ENCODE measurements at places on chromosomes 7 and 10.

DNA sequence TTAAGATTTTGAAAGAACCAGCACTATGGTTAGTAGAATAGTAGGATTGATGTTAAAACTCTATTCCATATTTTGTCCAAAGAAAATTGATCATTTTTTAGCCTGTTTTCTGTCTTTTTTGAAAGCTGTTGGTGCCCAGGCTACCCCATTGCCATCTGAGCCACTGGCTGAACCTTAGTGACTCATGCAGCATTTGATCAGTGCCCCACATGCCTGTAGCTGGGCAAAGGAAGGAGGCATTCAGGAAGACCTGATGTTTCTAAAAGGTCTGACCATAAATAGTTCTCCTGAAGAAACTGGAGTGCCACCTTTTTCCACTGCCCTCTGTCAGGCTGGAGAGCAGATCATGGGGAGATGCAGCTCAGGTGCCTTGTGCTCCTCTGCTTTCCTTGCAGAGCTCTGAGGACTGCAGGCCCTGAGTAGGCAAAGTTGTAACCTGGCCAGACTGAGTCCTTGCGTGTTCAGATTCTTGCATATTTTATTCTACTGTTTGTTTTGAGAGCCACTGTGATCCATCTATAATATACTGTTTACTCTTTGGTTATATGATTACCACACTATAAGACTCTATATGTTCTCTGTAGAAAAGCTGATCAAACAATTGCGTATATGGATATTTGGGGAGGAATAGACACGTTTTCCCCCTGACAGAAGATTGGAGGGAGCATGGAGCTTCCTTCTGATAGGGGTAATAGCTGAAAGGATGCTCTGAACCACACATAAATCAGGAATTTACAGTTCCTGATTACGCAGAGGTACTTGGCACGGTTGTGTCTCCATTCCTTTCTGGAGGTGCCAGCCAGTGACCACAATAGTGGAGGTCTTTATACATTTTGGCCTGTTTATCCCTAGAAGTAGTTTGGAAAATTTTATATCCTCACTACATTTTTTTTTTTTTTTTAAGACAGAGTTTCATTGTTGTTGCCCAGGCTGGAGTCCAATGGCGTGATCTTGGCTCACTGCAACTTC, 48.9 kb upstream of the GJD4 start:
- DNase-seq, result no peak

DNA sequence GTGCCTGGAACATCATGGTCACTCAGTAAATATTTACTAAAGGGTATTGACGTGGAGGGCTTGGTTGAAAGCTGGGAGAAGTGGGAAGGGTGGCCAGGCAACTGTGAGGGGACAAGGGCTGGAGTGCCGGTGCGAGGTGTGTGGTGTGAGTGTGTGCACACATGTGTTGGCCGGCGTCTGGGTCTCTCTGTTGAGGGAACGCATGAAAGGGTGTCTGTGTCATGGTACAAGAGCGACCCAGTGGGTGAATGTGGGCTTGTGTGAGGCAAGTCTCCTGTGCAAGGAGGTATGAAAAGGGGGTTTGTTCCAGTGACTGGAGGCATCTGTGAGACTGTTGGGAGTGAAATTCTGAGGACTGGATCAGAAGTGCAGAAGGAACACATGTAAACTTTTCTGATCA, 29.4 kb upstream of the UCMA start:
- no peak for DNase-seq

DNA sequence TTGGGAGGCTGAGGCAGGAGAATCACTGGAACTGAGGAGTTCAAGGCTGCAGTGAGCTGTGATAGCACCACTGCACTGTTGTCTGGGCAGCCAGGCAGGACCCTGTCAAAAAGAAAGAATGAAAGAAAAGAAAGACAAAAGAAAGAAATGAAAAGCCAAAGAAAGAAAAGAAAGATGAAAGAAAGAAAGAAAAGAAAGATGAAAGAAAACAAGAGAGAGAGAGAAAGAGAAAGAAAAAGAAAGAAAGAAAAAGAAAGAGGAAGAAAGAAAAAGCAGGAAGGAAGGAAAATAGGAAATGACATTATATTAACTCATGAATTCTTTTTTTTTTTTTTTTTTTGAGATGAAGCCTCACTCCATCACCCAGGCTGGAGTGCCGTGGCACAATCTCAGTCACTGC, 32.4 kb upstream of the SPDYE3 start:
- no peak for DNase-seq

DNA sequence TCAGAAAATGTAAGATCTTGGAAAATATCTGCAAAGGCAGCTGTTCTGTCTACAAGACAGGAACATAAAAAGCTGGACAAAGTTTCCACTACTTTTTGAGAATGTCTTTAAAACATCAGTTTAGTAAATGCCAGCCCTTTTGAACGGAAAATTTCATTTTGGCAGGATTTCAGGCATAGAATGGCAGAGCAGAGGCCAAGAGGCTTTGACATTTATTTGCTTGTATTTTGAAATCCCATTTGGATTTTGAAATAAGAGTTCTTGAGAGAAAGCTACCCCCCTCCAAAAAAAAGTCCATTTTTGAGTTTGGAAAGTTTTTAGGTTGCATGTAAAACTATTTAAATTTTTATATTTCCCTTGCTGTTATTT, 3.1 kb upstream of the ETV1 start:
- no peak for DNase-seq

DNA sequence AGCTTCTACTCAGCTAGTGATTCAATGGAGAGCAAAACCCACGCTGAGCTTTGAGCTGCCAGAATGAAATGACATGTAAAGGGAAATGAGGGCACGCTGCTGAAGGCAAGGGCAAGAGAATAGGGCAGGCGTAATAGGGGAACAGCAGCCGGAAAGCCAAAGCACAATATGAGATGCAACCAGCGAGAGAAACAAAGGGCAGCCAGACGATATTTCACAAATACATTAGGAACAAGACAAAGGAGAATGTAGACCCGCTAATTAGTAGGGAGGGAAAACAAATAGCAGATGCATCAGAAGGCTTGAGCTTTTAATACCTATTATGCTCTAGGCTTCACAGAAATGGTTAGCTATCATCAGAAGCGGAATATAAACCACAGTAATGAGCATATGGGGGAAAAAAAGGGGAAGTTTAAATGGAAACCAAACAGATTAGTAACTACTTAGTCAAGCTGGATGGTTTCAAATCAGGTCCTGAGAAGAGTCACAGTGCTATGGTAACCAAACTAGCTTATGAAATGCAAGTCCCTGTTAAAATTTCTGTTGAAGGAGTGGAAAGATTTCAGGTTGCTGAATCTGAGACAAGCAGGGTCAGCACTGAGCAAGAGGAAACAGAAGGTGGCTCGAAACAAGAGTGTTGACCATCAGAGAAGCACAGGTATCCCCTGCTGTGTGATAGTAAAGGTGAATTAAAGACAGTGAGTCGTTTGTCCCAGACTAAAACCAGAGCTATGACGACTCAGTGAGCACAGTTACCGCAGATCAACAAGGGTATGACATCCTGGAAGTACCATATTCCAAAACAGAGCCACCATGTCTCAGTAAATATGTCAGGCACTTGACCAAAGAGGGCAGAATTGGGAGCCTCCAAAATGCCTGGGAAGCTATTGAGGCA, 496.9 kb upstream of the CELF2 start:
- DNase-seq, result no peak

- DNase-seq, result no peak
These were observed 293.2 kb downstream of the GRID1 start for GRCh38 chr10:86073199-86073977.

DNA sequence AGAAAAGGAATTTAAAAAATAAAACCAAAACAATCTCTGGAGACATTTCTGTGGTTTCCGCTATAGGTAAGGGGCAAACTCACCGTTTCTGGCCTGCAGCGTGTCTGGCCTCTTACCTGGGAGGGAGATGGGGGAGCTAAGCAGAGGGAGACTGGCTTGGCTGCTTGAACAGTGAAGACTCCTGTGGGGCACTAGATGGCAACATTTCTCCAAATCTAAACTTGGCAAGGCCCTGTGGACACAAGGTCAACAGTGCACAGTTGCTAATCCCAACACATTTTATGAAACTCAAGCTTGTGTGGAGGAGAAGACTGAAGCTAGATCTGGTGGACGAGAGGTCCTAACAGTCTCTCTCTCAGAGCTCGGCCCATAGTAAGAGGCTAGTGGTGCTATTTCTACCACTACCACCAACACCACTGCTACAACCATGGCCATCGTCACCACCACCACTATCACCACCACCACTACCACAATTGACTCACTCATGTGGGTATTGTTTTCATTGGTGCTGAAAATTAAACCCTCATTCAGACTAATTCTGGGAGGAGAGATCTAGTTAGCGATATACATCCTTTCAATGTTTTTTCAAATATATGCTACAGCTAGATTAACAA, 28.4 kb upstream of the CDHR3 start:
- peak; percentile 63 for DNase-seq

DNA sequence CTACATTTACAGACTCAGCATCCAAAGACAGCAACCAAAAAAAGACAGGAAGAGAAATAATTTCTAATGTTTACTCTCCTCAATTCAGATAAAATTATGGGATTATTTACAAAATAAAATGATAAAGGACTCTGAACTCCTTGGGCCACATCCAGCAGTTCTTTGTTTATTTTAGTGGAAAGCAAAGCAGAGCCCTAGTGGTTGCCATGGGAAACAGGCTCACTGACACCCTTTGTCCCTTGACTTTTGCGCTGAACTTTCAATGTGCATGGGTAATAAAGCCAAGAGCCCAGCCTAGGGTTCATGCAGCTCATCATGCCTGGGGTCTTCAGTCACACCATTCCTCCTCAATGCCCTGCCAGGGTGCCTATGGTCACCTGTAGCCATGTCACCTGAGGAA, 442.6 kb upstream of the IGFBP3 start:
- no peak for DNase-seq

DNA sequence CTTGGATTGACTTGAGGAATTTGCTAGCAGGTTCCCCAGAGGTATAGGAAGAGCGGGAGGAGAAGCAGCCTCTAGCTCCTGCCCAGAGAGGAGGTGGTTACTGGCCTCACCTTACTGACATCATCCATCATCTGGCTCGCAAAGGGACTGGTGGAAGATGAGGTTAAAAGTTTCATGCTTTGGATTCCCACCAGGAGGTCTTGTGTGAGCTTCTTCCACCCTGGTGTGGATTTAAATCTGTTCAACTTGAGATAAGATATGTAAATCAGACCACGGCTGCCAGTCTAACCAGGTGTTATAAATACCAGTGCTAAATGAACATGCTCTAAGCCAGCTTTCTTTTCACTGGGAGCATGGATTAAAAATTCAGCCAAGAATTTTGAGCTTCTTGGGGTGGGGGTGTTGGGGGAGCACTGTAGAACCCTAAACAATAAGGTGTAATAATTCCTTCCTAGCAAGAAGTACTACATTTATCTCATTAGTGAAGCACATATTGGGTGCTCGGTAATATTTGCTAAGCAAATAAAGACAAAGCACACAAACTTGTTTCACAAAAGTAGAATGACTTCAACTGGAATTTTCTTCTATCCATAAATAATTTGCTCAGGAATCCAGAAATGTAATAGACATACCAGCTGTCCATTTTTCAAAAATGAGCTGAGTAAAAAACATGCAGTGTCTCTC, 7.8 kb downstream of the PROSER2 start:
- DNase-seq, result no peak

DNA sequence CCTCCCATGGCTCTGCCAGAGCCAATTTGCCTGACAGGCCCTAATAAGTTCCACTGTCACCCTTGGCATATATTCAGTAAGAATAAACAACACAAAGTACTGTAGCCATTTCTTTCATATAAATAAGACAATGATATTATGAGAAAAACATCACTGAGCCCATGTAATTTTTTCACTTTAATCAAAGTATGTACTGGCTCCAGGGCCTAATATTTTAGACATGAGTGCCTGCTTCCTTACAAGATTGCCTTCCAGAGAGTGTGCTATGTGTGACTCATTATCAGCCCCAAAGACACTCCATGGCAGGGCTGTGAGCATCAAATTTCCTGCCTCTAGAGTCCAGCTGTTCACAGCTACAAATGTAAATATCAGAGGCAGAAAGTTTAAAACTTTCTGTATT, 297.6 kb downstream of the LHFPL3 start:
- no peak for DNase-seq

DNA sequence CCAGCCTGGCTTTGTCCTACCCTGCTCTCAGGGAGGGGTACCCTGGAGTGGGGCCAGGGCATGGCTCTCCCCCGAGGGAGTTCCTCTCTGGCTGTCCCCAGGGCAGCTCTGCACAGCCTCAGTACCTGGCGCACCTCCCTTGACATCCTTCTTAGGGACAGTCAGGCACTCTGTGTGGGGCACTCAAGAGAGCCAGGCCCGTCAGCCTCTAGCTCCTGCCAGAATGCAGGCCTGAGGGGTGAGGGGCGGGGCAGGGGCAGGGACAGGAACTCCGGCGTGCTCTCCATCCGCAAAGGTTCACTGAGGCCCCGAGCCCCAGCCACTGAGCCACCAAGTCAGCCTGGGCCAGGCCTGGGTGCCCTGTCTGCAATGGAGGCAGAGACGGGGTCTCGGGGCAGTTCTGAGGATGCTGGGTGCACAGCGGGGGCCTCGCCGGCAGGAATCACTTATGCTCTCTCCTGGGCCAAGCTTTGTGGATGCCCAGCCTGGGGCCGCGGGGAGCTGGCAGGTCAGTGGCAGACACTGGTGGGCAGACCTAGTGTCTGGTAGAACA, 10.1 kb downstream of the LIMK1 start:
- no peak for DNase-seq

- no peak for DNase-seq
These were observed 58.7 kb upstream of the ANTXRL start for GRCh38 chr10:46227936-46228562.
